ENCODE measurements at places on chromosomes 11 and 22.

DNA sequence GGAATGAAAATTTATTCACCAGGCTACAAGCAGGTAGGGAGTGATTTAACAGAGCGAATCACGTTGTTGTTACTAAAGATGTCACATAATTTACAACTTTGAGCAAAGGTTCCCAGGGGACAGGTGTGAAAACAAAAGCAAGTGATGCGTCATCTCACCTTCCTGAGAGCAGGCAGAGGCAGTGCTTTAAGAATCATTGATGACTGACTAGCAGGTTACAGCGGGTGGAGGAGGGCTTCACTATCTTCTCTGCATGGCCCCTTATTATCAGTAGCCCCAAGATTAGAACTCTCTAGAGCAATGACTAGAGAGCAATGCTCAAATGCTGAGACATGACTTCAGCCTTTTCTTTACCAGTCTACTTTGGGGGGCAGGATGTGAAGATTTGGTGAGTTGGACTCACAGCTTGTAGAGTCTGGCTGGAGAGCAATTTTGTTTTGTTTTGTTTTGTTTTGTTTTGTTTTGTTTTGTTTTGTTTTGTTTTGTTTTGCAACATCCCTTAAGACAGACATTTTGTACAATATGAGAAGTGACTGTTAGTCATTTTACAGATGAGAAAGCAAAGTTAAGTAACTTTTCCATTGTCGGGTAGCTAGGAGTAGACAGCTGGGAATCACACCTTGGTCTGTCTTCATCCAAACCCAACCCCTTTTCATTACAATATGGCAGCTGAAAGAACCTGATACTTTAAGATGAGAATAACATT lies 84.8 kb downstream of the SLC1A2 start:
- no peak for DNase-seq

DNA sequence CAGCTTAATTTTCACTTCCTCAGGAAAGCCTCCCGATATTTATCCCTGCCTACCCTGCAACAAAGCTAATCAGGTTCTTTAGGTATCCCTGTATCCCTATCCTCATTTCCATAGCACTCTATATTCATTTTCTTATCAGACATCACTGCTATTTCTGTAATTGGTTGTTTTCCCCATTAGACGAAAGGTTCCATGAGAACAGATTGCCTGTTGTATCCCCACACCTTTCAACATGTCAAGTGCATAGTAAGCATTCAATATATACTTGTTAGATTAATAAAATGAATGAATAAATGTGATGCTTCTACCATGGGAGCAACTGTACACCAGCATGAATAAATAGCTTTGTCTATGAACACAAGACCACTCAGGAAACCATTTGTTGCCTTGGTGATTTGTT lies 499.8 kb downstream of the DLG2 start:
- no peak for DNase-seq

DNA sequence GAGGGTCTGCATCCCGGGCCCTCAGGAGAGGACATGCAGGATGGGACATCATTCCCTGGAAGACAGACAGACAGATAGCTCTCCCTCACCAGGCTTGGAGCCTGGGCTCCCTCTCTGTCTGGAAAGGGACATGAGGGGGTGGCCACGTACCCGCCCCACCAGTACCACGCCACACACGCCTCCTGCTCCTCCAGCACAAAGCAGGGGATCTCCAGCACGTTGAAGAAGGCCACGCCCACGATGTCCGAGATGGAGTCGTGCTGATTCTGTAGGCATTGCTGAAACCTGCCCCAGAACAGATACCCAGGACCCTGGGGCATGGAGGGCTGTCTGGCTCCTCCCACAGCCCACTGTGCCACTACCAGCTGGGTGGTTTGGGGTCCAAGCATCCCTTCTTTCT lies 2.2 kb downstream of the PLA2G3 start:
- DNase-seq: no peak

DNA sequence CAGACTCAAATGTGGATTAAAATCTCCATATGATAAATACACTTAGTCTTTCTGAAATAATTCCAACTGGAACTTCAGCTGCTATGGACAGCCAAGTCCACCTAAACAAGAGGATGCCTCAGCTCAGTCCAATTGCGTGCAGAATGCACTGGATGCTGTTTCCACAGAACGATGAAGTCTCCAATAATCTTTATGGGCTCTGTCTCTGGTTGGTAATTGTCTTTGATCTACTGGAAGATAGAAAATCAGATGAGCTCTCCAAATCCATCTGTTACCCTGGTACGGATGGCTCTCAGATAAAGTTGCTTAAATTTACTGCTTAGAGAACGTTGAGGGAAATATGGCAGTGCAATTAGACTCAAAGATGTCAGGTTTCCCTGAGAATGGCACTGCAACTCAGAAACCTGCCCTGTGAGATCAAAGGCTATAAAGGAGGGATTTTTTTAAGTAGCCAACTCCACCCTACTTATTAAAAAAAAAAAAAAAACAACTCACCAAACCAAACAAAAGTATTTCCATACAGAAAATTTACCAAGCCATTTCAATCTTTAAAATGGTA lies 859 bp upstream of the BIRC3 start:
- no peak for DNase-seq

DNA sequence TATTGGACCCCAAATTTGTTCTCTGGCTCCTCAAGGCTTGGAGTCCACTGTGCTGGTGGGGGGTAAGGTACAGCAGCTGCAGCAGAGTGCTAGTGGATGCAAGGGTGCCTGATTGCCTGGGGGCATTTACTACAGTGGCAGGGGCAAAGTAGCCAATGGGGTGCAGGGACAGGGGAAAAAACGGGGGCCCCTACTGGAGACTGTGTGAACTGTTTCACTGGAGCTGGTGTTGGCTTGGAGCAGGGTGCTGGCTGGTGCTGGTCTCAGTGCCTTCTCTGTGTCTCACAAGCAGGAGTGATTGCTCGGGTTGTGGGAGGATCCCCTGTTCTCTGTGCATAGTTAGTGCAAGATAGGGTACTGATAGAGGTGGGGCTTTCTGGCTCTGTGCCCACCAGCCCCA lies 935.9 kb downstream of the JRKL start:
- DNase-seq: no peak

- DNase-seq: no peak
Measured at GRCh38 chr11:29452146-29452545, 564.7 kb downstream of the KCNA4 start.

GRCh38 chr22:19655399-19655798 lies 58.9 kb upstream of the SEPTIN5 start:
- DNase-seq: no peak

DNA sequence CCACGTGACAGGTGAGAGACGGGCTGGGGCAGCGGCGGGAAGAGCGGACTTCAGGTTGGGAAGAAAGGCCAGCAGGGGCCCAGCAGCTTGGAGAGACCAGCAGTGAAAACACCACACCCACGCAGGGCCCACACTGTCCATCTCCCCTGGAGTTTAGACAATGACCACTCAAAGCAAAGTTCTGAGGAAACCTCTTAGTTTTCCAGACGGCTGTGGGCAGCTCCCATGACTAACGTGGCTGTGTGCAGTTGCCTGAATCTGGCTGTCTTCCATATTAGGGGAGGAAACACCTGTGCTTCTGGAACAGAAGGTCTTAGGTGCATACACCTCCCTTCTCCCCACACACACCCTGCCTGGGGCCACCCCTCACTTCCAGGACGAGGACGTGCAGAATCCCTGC lies 70.6 kb upstream of the TTLL12 start:
- DNase-seq: no peak

GRCh38 chr11:2090172-2091111 lies 48.7 kb downstream of the IGF2 start:
- DNase-seq: no peak

GRCh38 chr11:16669799-16670415 lies 68.5 kb upstream of the C11orf58 start:
- DNase-seq: no peak

DNA sequence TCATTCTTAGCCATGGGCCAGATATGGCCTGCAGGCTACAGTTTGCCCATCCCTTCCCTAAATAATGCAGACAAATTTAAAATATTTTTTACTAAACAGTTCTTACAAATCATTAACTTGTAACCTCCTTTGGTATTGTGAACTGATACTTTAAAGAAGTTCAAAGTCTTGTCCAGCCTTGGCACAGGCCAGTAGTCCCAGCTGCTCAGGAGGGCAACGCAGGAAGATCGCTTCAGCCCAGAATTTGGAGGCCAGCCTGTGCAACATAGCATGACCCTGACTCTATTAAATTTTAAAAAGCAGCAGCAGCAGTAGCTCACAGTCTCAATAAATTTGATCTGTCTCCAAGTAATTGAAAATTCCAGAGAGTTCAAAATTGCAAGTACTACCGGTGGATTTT lies 83.7 kb upstream of the ARHGAP32 start:
- no peak for DNase-seq

GRCh38 chr22:37356922-37357321 lies 70.4 kb downstream of the ELFN2 start:
- no peak for DNase-seq

Measured in NCI-H446 (cell line).